GM10248 (cell line): ENCODE measurements at places on chromosomes 16 and 17.

DNA sequence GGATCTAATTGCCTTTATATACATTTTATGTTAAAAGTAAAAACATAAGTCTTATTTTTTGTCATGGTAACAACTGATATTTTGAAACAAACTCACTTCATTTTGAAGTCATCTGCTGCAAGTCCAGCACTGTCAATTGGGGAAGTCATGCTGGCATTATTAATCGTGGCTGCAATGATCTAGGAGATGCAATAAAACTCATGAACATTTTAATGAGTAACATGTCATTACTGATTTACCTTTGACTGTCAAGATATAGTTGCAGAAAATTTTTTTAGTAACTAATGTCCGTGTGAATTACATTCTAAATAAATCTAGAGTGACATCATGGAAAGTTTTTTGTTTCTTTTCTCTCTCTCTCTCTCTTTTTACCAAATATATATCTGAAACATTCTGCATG, 17.3 kb upstream of the KRT24 start:
- DNase-seq: no peak

DNA sequence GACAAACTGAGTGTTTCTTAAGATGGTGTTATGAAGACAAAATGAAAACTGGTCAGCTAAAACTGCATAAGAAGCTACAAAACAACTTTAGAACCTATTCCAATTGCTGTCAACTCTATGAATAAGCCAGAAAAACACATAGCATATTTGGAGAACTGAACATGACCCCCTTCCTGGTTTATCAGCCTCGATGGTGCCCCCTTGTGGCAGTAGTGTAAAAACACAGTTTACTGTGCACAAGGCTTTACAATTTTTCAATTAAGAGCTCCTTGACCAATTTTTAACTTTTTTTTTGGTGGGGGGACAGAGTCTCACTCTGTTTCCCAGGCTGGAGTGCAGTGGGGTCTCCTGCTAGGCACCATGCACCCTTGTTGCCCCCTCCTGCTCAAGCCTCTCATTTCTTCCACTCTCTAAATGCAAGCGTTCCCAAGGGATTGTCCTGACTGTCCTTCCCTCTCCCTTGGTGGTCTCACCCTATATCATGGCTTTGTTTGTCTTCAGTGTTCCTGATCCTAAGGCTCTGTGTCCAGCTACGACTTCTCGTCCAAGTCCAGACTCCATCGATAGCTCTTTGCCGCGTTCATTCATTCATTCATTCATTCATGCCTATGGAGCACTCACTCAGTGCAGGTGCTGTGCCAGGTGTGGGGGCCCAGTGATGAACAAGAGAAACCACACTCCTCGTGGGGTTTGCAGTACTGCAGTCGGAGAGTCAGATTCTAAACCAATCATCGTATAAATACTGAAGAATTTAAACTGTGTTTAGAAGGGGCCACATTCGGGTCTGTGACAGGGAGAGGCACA, 7.5 kb downstream of the EIF1 start:
- DNase-seq: peak; percentile 81

DNA sequence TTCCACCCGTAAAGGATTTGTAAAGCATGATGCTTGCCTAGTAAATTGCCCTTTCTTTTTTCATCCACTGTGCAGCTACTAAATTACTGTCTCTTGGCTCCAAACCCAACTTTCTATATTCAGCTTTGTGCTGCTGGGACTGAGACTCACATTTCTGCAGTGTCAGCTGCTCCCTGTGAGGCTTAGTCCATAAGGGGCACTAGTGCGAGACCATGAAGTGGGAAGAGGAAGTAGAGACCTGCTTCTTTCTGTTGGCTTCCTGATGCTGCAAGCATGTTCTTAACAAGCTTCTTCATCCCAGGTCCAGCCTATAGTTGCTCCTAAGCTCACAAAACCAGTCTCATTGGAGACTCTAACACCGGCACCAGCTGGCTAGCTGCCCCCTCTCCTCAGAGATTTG, 74.9 kb upstream of the HS3ST2 start:
- DNase-seq: no peak

GRCh38 chr17:8793649-8794048, 5.5 kb downstream of the MFSD6L start:
- no peak for DNase-seq

DNA sequence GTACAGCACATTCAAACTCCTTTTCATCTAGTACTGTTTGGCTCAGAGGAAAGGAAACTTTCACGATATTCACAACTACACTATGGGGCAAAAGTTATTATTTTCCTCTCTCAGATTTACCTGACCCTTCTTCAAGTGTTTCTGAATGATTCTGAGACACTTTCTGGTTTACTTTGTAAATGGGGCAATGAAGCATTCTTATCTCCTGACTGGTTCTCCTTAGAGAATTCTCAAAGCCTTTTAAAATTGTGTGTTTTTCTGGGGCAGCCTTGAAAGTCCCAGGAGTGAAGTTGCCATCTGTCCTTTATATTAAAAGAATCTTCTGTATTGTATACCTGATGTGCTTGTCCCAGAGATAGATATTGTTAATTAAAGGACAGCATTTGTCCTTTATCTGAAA, 264.9 kb downstream of the FTO start:
- DNase-seq: no peak

DNA sequence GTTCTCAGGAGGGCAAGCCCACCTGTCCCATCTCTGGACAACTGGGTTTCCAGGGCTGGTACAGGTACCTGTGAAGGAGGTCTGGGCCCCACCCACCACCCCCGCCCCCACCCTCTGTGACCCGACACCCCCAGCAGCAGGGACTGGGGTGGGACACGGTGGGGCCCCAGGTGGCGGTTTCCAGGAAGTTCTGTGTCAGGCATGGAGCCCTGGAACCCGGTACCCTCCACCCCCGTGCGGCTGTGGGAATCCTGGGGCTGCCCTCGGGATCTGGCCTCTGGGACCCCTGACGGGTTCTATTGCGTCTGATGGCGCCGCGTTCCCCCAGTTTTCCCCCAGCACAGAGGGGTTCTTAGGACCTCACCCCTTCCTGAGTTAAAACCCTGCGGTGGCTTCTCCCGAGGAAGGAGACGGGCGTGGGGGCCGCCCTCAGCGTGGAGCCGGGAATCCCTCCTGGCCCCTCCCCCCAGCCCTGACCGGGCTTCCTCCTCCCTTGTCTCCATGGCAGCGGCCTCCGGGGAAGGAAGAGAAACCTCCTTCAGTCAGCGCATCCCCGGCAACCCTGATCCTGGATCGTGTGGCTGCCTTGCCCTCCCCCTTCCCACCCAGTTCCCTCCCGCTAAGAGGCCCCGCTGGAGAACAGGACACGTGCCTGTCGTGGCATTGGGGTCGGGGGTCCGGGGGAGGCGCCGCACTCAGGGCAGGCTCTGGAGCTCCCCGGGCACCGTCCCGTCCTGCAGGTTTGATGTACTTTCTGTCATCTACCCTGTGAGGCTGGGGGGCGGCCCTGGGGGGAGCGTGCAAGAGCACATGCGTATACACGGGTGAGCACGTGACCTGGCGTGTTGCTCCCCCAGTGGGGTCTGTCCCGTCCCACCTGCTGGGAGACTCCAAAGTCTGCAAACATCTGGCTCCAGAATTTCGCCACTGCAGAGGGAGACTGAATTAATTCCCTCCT, 30.3 kb downstream of the CACNA1H start:
- DNase-seq: no peak

DNA sequence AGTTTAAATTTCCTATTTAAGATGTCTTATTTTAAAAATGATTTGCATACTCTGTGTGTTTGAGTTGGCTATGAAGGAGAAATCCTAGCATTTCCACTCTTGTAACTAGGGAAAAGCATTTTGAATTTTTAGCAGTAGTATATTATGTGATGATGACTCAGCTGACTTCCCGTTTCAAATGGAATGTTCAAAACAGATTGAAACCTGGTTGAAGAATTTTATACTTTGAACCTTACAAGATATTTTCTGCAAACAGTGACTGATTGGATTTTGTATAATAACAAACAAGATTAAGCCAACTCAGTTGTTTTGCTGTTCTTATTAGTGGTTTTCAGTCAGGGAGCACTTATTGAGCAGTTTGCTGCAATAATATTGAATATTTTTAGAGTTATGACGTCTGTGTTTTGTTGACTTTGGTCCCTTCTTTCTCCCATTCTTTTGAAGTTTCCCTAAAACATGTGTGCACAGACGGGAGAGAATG, 8.0 kb downstream of the TNRC6A start:
- no peak for DNase-seq

GRCh38 chr17:5241861-5242671, 7.4 kb upstream of the SCIMP start:
- peak; percentile 74 for DNase-seq

DNA sequence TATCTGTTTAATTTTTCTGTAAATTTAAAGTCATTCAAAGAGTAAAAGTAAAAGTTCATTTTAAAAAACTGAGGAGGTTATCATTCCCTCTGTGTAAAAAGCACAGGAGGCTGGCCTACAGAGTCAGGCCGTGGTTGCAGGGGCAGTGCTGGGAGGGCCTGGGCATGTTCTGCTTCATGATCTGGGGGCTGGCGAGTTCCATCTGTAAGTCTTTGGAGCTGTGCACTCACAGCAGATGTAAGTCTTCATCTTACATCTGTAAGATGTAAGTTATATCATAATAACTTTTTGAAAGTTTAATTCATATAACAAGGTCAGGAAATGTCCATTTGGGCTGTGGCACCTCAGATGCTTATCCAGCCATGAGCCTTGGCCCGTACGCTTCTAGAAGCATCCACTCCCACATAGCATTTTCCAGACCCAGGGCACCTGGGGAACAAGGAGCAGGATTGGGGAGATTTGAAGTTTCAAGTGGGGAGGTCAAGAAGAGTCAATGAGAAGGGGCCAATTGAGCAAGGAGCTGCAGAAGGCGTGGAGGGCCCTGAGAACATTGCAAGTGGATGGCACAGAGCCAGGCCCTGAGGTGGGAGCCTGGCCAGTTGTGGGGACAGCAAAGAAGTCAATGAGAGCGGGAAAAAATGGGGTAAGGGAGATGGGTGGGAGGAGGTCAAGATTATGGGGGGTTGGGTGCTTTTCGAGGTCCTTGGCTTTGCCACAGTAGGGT, 54.1 kb downstream of the TNFRSF13B start:
- DNase-seq: peak; percentile 11

DNA sequence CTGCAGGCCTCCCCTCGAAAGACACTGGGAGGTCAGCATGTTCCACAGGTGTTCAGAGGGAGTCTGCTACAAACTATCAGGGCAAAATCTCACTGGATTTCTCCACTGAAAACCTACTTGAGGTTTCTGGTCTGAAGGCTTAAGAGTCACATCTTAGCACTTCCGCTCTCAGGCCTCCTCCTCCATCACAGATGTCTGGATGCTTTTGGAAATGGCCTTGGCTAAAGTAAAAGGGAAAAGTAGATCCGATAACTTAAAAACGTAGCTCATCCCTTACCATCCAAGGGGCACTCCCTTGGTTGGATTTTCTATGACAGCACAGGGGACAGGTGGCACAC, 14.4 kb downstream of the GINS2 start:
- DNase-seq: no peak

DNA sequence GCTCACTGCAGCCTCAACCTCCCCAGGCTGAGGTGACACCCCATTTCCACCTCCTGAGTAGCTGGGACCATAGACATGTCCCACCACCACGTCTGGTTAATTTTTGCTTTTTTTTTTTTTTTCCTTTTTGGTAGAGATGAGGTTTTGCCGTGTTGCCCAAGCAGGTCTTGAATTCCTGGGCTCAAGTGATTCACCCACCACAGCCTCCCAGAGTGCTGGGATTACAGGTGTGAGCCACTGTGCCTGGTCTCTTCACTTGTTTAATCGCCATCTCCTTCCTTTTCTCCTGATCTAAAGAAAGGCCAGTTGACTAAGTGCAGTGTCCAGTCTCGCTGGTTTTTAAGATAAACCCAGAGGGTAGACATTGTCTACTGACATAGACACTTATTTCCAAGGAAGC, 152.0 kb downstream of the C16orf95 start:
- DNase-seq: no peak

DNA sequence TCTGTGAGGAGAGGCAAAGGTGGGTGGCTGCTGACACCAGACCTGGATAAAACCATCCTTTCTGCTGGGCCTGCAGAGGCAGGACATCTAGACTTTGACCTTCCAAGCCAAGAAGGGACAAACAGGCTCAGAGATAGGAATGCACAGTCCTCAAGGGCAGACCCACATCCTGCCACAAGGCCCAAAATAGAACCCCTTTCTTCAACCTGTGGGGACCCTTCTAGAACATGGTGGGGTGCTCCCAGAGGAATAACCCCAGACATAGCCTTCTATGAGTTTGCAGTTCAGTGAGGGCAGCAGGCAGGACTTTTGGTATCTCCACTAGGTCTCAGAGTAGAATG, 3.8 kb upstream of the CBFB start:
- DNase-seq: no peak

DNA sequence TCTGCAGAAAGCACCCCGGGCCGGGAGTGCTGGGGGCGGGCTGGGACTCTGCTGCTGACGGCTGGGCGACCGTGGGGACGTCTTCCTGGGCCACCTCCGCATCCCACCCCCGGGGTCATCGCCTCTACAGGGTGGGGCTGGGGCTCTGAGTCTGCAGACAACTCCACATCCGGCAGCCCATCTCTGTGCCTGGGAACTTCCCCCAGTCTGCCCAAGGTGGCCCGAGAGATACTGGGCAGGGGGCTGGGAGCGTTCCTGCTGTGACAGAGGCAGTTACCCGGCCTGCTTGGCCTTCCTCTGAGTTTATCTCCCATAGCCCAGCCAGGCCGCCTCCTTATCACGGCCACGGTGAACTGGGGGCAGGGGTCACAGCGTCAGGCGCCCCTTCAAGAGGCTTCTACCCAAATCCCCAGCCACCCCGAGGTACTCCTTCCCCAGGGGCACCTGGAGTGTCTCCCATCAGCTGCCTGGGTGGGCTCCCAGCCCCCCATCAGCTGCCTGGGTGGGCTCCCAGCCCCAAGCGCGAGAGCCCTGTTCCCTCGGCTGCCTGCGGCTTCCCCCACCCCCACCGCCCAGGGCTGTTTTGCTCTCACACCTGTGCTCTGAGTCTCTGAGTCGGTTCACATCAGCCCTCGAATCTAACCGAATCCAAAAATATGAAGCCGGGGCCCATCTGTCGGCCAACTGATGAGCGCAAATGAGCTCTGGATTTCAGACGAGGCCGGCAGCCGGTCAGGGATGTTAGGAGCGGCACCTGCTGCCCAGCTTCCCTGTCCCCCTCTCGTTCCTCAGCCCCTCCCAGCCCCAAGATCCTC, 15.6 kb upstream of the CBFA2T3 start:
- DNase-seq: no peak

- no peak for DNase-seq
Measured at GRCh38 chr17:83118071-83118841, 38.8 kb downstream of the METRNL start.

- DNase-seq: no peak
Measured at GRCh38 chr17:12282056-12282455, 261.4 kb downstream of the MAP2K4 start.

GRCh38 chr16:1042866-1043265, 29.7 kb upstream of the SSTR5 start:
- no peak for DNase-seq

DNA sequence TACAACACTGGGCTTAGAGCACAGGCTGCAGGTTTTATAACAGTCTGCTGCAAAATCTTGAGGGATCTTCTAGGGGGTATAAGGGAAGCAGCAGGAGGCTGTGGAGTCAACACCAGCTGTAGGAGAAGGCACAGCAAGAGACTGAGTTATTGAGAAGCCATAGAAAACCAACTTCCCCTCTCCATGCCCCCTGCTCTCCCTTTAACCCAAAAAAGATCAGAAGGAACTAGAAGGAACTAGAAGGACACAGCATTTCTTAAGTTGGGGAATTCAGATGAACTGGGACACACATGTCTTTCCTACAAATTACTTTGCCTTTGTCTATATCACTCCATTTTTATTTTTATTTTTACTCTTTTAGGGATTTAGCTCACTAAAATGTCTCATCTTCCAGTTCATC, 6.2 kb upstream of the CCL18 start:
- no peak for DNase-seq

GRCh38 chr16:86597880-86598606, 19.7 kb downstream of the FOXL1 start:
- DNase-seq: no peak
